Mesothelial cell of epicardium (in vitro differentiated cells): ENCODE measurements at places on chromosomes 4 and X. TPM values are rescaled to one million over a fixed set of nuclear protein-coding genes. Genes with fewer than 3 reads are reported as not detected.

ERAS gene
- 0.33 to 0.63 TPM (median 0.54 TPM) in 3 replicates for total RNA-seq

ARSJ gene
- 3.1 to 3.8 TPM (median 3.3 TPM) in 3 replicates for total RNA-seq

PNMA6E gene
- not detected in 3 replicates for total RNA-seq

GALNTL6 gene
- total RNA-seq, result 1.3 to 2.2 TPM (median 2.0 TPM) in 3 replicates

DNA sequence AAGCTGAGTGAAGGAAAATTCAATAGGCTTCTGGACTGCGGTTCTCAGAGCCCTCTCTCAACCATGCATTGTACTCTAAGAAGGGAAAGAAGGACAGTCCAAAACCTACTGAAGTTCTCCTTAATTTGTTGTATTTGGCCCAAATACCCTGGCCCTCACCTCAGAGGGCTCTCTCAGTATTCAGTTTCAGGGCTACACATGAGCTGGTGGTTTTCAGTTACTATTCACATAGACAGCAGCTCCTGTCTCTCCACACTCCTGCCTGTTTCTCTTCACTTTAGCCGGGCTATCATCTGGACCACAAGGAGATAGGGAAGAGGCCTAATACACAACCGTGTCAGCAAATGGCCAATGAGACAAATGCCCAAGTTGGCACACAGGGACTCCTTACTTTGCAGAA, 66.0 kb downstream of the ATG4A start:
- no peaks in the 10 kb centered on the region for H3K27me3 ChIP-seq
- H3K4me1 ChIP-seq, result no peaks in the 10 kb centered on the region
- DNase-seq, result no peak
- H3K4me3 ChIP-seq, result no peak overlapping the region
- peaks cover 10% of the 10 kb centered on the region for H3K36me3 ChIP-seq

- no peak overlapping the region for H3K27ac ChIP-seq
- H3K36me3 ChIP-seq, result peaks cover 4% of the 10 kb centered on the region
- H3K27me3 ChIP-seq, result no peaks in the 10 kb centered on the region
- H3K4me3 ChIP-seq, result no peak overlapping the region
- peak; percentile 78 for DNase-seq
Observed at GRCh38 chrX:73855546-73855945, 292.5 kb downstream of the CHIC1 start.

- DNase-seq, result no peak
- H3K4me3 ChIP-seq, result no peak overlapping the region
Observed at GRCh38 chr4:151418385-151418784, 9.4 kb downstream of the FHIP1A start.

- no peaks in the 10 kb centered on the region for H3K27me3 ChIP-seq
- H3K4me1 ChIP-seq, result peaks cover 4% of the 10 kb centered on the region
- no peak overlapping the region for H3K4me3 ChIP-seq
- no peaks in the 10 kb centered on the region for H3K36me3 ChIP-seq
Observed at GRCh38 chr4:124177647-124178425, 534.7 kb downstream of the ANKRD50 start.

DNA sequence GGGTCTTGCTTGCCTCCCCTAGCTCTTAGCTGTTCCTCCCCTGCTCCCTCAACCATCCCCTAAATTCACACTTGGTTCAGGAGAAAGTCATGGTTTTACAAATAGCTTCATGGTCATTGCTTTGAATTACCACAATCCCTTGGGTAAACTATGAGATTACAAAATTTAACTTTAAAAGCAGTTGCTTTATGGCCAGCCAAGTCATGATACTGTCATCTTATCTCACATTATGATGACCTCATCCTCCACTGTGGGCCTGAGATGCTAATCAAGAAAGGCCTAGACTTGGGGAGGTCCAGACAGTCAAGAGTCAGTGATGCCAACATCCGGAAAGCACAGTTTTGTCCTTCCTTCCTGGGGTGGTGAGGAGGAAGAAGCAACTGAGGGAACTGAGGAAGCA, 10.5 kb upstream of the FGF16 start:
- no peaks in the 10 kb centered on the region for H3K36me3 ChIP-seq
- DNase-seq, result no peak
- no peak overlapping the region for H3K4me3 ChIP-seq
- H3K27me3 ChIP-seq, result no peaks in the 10 kb centered on the region
- no peaks in the 10 kb centered on the region for H3K4me1 ChIP-seq

GRCh38 chr4:182764137-182764536, 153.0 kb downstream of the DCTD start:
- DNase-seq, result no peak
- peaks cover 9% of the 10 kb centered on the region for H3K4me1 ChIP-seq
- H3K27ac ChIP-seq, result no peak overlapping the region
- no peaks in the 10 kb centered on the region for H3K27me3 ChIP-seq
- H3K4me3 ChIP-seq, result no peak overlapping the region

GRCh38 chrX:154349359-154349935, 25.0 kb downstream of the FLNA start:
- no peak overlapping the region for H3K4me3 ChIP-seq
- peak overlapping the region; percentile 47 for H3K27ac ChIP-seq
- DNase-seq, result peak; percentile 16
- H3K4me1 ChIP-seq, result no peaks in the 10 kb centered on the region
- H3K27me3 ChIP-seq, result no peaks in the 10 kb centered on the region

DNA sequence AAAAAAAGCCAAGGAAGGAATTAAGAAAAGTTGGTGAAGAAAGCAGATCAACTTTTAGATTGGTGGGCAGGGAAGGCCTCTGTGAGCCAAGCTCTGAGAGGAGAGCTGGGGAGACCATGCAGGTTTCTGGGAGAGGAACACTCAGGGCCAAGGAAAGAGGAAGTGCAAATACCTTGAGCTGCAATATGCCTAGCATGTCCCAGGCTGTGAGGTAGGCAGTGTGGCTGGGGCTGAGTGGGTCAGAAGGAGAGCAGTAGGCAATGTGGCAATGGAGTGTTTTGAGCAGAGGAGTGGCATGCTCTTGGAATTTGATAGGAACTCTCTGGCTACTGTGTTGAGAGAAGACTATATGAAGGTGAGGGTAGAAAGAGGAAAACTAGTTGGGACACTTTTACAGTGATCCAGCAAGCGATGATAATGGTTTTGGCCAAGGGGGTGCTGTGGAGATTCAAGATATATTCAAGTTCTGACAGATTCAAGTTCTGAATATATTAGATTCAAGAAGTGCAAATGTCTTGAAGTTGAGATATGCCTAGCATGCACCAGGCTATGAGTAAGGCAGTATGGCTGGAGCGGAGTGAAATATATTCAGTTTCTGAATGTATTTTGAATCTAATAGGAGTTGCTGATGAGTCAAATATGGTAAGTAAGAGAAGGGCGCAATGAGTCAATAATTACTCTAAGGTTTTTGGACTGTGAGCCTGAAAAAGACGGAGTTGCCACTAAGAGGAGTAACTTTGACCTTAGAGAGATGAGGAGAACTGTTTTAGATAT, 172.5 kb downstream of the CAMK2D start:
- H3K27me3 ChIP-seq, result no peaks in the 10 kb centered on the region
- H3K4me3 ChIP-seq, result no peak overlapping the region
- H3K4me1 ChIP-seq, result peaks cover 35% of the 10 kb centered on the region
- H3K36me3 ChIP-seq, result peaks cover 3% of the 10 kb centered on the region
- no peak overlapping the region for H3K27ac ChIP-seq

GRCh38 chrX:148854306-148854705, 353.9 kb downstream of the AFF2 start:
- peak overlapping the region; percentile 90 for H3K27ac ChIP-seq
- peaks cover 18% of the 10 kb centered on the region for H3K4me1 ChIP-seq
- no peaks in the 10 kb centered on the region for H3K36me3 ChIP-seq
- H3K27me3 ChIP-seq, result no peaks in the 10 kb centered on the region

DNA sequence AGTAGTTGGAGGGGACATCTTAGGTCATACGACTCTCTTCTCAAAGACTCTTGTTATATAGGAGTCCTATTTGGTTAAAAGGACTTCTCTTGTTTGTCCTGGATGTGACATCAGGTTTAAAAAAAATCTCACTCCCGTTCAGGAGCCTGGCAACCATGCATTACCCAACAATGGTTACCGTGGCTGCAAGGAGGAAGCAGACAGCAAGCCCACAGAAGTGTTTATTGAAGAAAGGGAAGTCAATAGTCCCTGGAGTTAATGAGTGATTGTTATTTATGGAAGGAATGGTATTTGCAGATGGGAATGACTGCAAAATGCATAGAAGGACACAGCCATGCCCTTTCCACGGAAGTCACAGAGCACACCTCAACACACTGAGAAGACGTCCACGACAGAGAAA, 75.9 kb upstream of the ENPP6 start:
- H3K27me3 ChIP-seq, result no peaks in the 10 kb centered on the region
- H3K4me1 ChIP-seq, result peaks cover 2% of the 10 kb centered on the region
- H3K36me3 ChIP-seq, result no peaks in the 10 kb centered on the region
- no peak for DNase-seq

DNA sequence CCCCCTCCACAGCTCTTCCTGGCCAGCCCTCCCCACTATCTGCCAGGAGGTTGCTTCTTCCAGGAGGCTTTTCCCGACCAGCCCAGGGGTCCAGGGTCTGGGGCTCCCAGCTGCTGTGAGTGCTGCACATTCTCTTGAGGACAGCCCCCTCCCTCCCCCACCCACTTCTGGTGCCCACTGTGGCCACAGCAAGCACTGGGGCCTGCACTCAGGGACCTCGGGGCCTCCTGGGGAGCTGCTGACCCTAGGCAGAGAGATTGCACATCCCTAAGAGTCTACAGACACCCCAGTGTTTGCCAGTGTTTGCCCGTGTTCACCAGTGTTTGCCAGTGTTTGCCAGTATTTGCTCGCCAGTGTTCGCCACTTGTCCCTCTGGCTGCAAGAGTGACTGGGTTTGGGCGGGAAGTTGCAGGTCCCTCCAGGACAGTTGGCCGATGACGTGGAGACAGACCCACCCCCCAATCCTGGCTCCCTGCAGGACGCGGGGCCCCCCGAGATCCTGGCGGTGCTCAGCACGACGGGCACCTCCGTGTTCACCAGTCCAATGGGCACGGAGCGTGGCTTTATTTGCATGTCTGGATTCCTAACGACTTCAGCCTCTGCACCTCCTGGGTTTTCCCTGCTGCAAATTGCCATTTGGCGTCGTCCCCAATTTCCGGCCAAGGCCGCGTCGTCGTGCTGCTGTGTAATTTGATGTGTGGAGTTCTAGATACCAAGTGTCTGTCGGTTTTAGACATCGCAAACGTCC, 87.5 kb upstream of the NKX1-1 start:
- H3K27me3 ChIP-seq, result peaks cover 20% of the 10 kb centered on the region
- DNase-seq, result no peak
- peaks cover 4% of the 10 kb centered on the region for H3K4me1 ChIP-seq
- H3K36me3 ChIP-seq, result no peaks in the 10 kb centered on the region
- H3K4me3 ChIP-seq, result no peak overlapping the region

DNA sequence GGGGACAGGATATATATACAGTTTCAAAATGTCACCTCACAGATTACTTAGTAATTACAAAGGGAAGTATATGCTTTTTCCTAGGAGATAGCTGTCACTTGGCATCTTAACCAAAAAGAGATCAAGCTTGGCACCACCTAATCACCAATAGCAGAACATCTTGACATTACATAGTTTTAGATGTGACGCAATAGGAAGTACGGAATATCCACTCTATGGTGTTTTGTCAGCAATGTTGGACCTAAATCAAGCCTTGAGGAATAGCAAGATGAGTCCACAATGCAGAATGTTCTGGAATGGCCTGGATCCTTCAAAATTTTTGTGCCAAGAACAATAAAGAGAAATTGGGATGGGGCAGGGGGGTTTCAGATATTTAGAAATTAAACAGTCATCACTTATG, 1488.2 kb downstream of the FSTL5 start:
- no peaks in the 10 kb centered on the region for H3K27me3 ChIP-seq
- no peak overlapping the region for H3K4me3 ChIP-seq

- H3K27me3 ChIP-seq, result no peaks in the 10 kb centered on the region
- peaks cover 20% of the 10 kb centered on the region for H3K4me1 ChIP-seq
- no peaks in the 10 kb centered on the region for H3K36me3 ChIP-seq
Observed at GRCh38 chrX:10288373-10288975, 131.7 kb downstream of the CLCN4 start.
